ENCODE measurements at places on chromosomes 2 and 18.

DNA sequence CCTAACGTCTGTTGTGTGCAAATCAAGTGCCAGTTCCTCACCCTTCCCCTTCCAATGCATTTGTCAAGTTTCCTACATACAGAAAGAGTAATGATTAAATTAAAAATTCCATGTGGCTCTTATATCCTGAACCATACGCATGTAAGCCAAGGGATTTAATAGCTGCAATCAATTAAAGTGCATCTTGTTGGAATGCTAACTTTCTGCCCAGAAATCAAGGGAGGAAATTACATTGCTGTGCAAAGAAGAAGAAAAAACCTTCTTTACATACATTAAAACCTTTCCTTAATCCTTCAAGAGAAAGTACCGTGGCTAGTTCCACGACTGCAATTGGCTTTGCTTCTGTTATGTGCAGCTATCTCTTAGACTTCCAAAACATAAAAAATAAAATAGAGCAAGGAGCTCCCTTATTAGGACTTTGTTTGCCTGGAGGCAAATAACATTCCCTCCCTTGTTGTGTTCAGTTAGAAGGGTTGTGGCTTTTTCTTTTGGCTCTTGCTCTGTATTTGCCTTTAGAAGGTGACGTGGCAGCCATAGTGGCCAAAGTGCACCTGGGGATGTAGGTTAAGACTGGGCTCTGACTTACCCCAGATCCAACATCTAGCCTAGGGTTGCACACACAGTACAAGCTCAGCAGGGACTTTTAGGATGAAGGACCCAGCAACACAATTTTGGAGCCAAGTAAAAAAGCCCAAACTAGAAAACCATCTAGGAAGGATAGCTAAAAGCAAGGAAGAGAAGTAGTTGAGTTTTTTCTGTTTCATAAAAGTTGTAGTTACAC lies 158.3 kb downstream of the ANTXR1 start:
- no peak for DNase-seq

DNA sequence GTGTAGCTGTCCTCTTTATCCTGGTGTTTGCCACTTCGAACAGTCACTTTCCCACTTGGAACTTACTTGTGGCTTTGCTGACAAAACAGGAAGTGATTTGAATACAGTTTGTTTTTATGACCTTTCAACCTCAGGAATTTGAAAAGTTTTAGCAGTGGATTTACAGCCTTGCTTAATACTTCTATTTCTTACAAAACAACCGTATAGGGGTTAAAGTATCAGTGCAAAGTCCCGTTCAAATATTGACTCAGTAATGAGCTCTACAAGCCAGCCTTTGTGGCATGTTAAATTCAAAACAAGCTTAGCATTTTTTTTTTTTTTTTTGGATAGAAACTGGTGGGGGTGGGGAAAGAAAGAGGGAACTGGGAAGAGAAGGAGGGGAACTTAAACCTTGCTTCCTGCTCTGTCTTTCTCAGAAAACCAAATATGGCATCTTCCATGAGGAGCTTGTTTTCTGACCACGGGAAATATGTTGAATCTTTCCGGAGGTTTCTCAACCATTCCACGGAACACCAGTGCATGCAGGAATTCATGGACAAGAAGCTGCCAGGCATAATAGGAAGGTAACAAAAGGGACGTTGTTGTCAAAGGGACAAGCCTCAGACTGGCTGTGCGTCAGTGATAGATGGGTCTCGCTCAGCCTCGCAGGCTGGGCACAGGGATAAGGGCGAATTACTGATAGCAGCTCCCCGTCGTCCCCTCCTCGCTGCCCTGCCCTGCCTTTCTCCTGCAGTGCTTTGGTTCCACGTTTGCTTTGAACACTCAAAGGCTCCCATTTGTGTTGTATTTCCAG lies at the start of gene HNMT:
HNMT (plus strand) TSS at position 408 of the 793 bp plus-strand sequence; CDS start at position 427, 19 bp downstream.
- peak; percentile 25 for DNase-seq

DNA sequence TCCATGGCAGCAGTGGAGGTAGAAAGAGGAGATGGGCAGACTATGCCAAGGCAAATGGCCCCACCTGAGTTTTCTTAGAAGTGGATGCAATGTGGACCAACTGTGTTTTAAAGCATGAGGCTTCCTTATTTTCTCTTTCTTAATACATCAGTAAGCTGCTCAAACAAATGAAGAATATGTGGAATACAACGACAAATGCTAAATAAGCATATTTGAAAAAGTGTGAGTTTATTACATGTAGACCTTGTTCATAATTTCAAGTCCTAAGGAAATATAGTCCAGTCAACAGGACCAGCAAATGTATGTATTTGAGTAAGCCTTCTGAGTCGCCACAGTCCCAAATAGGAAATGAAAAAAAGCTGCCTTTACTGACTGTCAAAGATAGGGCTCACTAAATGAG lies 177.8 kb downstream of the PRPF40A start:
- DNase-seq = no peak

- no peak for DNase-seq
Measured at GRCh38 chr2:233440714-233441113, 86.4 kb downstream of the DGKD start.

- no peak for DNase-seq
Measured at GRCh38 chr2:217661378-217661777, 341.4 kb downstream of the TNS1 start.

- DNase-seq = no peak
Measured at GRCh38 chr18:6428851-6429395, 14.2 kb upstream of the L3MBTL4 start.

DNA sequence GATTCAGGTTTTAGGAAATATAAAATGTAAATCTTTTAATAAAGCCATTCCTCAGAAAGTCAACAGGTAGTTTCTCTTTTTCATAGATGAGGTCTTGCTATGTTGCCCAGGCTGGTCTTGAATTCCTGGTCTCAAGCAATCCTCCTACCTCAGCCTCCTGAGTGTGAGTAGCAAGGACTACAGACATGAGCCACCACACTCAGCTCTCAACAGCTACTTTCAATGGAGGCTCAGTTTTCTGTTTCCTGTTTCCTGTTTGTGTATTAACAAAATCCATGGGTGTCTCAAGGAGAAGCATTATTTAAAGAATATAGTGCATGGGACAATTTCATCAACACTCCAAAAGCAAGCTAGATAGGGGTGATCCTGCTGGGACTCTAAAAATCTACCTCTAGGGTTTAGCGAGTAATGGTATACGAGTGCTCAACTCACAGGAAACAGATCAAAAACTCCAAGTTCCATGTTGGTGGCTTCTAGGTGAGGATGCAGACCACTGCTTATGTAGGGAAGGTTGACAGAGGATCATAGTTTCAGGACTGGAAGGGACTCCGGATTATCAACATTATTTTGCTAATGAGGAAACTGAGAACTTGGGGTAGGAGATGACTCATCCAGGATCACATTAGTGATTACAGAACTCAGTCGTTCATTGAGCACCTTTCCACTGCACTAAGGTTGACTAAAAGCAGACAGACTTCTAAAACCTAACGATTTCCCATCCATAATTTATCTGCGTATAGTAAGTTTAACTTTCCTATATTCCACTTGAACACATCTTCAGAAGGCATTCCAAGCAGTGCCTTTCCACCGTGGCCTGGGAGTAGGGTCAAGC lies 61.7 kb upstream of the WIPF1 start:
- DNase-seq = no peak

- no peak for DNase-seq
Measured at GRCh38 chr2:149825473-149825872, 237.9 kb upstream of the MMADHC start.

DNA sequence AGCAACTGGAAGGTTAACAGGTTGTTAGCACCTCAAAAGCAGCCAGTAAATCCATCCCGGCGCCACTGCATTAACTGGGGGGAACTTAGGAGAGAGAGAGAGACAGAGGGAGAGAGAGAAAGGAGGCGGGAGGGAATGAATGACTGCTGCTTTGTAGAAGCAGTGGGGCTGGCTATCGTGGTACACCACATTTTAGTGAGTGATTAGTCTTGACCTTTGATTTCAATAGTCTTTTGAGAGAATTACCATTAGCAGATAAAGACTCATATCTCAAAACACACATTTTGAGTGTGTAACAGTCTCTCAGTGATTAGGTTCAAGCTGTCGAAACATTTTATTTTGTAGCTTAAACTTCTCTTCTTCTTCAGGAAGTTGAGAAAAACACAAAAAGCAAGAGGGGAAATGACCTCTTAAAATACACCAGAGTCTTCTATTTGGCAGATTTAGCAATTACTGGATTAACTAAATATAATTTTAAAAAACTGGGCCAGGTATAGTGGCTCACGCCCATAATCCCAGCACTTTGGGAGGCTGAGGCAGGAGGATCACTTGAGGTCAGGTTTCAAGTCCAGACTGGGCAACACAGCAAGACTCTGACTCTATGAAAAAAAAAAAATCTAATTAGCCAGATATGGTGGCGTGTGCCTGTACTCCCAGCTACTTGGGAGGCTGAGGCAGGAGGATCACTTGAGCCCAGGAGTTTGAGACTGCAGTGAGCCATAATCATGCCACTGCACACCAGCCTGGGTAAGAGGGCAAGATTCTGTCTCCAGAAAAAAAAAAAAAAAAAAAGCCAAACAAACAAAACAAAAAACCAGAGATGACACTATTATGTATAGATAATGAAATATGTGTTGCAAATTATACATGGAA lies 22.0 kb upstream of the PNO1 start:
- no peak for DNase-seq

- DNase-seq = no peak
Measured at GRCh38 chr2:939936-940601, 10.6 kb upstream of the SNTG2 start.

DNA sequence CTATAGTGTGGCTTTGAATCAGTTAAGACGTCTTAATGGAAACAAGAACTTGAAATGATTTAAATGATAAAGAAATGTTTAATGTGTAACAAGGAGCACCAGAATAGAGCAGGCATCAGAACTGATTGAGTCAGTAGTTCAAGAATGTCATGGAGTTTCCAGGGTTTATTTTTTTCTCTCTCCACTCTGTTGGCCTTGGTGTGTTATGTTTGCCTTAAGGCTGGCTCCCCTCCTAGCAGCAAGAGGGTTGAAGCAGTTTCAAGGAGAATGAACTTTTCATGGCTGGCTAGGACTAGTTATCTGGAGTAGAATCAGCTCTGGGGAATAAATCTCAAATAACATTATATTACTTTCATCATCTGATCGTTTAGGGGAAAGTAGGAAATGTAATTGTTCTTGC lies 13.4 kb upstream of the GLS start:
- DNase-seq = no peak

DNA sequence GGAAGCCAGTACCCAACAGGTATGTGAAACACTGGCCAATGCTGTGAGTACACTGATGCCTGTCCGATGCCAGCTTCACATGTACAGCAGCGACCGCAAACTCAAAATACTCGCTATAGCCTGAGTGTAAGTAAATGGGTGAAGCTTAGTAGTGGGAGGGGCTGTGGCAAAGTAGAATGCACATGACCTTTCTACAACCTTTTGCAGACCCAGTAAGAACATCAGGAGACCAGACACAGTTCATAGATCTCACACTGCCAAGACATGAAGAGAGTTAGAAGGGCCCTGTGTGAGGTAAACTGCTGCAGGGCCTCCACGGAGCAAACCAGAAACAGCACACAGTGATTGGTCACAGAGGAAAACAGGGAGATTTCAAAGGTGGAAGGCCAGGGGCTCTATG lies 9.1 kb upstream of the UBXN4 start:
- DNase-seq = no peak

All from substantia nigra (tissue), 51 donors.